ENCODE measurements at places on chromosomes 4 and X. TPM values are rescaled to one million over a fixed set of nuclear protein-coding genes. Genes with fewer than 3 reads are reported as not detected.

GYPB gene
- total RNA-seq, result not detected

- H3K36me3 ChIP-seq, result no peaks in the 10 kb centered on the region
- H3K27me3 ChIP-seq, result no peaks in the 10 kb centered on the region
- no peak overlapping the region for H3K27ac ChIP-seq
- DNase-seq, result no peak
- H3K4me1 ChIP-seq, result no peaks in the 10 kb centered on the region
Measured at GRCh38 chr4:108204518-108204917, 35.8 kb upstream of the LEF1 start.

- H3K4me3 ChIP-seq, result no peak overlapping the region
- no peak for DNase-seq
- no peaks in the 10 kb centered on the region for H3K4me1 ChIP-seq
Measured at GRCh38 chr4:177484613-177485021, 42.4 kb upstream of the AGA start.

- H3K36me3 ChIP-seq, result no peaks in the 10 kb centered on the region
- DNase-seq, result no peak
- no peaks in the 10 kb centered on the region for H3K4me1 ChIP-seq
Measured at GRCh38 chrX:129472116-129472515, 51.2 kb downstream of the SMARCA1 start.

Data from colonic mucosa (tissue), 4 donors.